ENCODE measurements at places on chromosomes 4 and X.

- DNase-seq: peak; percentile 8
These were observed 65.4 kb downstream of the SOX3 start for GRCh38 chrX:140439476-140439875.

DNA sequence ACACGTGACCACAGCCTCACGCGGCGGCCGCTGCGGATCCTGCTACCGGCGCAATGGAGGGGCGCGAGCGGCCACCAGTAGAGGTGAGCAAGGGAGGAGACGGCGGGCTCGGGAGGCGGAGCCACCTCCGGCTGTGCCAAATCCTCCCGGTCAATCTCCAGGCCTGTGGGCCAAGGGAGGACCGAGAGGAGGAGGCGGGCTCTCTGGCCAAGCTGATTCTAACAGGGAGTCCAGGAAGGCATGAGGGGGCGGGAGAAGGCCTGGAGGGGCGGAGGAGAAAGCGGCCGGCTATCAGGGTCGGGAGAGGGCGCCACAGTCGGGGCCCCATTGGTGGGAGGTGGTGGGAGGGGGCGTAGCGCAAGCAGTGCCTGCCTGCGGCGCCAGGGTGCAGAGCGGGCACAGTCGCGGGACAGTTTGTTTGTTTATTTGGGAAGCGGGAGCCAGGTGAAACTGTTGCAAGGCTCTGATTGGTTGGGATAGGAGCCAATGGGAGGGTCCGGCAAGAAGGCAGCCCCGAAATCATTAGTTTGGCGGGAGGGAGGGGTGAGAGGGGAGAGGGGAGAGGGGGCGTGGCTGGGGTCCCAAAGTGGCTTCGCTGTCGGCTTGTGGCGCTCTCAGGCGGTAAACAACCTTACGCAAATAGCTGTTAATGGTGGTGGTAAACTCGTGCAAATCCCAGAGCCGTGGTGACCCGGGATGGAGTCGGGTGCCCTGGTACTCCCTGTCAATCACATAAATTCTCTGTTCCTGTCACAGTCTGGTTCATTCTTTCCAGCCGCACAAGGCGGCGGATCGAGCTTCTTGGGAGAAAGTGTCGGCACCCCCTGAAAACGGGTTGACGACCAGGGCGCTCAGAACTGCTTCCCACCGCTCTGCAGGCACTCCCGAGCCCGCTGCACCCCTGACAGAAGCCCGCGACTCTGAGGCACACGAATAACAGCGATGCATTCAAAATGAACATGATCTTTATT, at the start of gene IRS4:
Gene IRS4, minus strand, starts transcription at position 55 of the 971 bp plus-strand sequence.
- peak; percentile 37 for DNase-seq

- DNase-seq: no peak
These were observed 89.3 kb downstream of the KLHL8 start for GRCh38 chr4:87130985-87131703.

DNA sequence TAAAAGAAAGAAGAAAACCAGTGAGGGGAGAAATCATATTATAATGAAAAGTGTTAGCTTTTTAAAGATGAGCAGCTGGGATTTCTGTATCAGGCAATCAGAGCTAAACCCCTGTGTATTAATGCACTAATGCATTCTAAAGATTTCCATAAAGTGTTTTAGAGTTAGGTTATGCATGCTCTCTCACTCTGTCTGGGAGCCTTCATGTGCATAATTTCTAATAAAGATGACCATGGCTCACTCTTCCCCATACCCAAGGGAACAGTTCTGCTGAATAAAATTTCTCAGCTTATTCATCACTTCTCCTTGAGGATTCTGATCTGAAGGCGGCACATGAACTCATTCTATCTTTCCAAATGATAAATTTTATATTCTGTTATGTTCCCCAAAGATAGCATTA, 129.4 kb downstream of the DKK2 start:
- DNase-seq: no peak

GRCh38 chr4:25021216-25021615, 9.5 kb downstream of the LGI2 start:
- DNase-seq: no peak

- DNase-seq: no peak
These were observed 133.8 kb downstream of the SPRY1 start for GRCh38 chr4:123530357-123530756.

All from D341Med (cell line).